BJ (cell line): ENCODE measurements at places on chromosomes 1 and 21. TPM values are rescaled to one million over a fixed set of nuclear protein-coding genes. Genes with fewer than 3 reads are reported as not detected.

- no peak for DNase-seq
Observed at GRCh38 chr1:52604063-52604770, 2.0 kb downstream of the GPX7 start.

DNA sequence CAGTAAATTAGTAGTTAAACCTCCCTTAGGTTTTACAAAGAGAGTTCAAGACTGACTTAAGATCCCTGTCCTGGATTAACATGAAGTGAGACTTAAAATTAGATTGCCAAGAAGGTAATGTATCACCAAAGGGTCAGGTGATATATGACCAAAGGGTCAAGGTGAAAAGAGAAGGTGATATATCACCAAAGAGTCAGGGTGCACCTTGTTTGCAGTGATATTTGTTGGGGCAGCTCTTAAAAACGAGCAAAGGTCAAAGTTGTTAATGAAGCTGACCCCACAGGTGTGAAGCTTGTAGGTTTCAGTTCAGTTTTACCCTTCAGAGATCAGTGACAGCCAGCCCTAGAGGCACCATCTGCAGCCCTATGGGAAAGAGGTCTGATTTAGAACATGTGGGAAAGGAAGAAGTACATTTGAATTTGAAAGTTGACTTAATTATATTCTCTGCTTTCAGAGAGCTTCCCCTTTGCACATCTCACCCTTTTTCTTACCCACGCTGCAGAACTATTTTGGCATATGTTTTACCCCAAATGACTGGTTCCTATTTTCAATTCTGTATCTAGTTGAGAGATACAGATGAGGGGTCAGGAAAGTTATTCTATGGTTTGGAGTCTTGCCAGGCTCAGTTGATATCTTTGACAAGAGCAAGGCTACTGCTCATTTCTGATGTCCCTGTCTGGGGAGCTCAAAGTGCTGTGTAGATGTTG lies 170.8 kb downstream of the S1PR1 start:
- DNase-seq: no peak

DNA sequence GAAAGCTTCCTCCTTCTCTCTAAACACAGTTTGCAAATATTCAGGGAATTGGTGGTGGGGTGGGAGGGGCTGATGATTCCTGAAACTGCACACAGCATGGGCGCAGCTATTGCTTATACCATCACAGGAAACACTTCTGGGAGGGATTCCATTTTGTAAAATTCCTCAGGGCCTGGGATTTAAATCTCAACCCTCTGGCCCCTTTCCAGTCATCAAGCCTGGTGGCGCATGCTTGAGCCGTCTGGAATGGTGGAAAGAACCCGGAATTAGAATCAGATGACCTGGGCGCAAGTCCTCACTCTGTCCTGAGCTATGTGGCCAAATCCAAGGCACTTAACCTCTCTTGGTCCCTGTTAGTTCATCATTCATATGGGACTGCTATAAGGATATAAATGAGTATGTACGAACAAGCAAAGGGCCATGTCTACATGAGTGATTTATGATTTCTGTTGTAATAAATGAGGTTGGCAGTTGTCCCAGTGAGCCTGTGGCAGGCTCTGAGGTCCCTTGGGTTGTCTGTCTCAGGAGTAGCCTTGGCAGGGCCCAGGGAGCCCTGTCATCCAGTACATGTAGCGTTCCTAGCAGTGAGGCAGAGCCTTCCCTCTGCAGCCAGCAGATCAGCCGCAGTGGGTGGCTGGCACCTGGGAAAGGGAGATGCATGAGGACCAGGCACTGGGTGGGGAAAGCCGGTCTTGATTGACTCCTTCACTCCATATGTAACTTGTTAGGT lies 72.0 kb downstream of the MAN1C1 start:
- no peak for DNase-seq

The ERG gene
- not detected in 2 replicates for polyA plus RNA-seq

The PROK1 gene
- polyA plus RNA-seq: not detected in 2 replicates

DNA sequence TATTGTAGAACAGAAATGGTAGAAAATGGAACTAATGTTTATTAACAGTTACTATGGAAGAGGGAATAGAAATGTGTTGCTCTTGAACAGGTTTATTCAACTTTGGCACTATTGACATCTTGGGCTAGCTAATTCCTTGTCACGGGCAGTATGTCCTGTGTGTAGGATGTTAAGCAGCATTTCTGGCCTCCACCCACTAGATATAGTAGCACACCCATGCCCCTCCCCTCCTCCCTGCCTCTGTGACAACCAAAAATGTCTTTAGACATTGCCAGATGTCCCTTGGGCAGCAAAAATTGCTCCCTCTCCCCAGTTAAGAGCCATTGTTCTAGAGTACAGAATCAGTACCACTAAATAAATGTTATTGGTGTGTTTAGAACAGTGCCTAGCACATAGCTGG lies 91.4 kb upstream of the TPTE start:
- DNase-seq: no peak

The UBASH3A gene
- polyA plus RNA-seq: not detected in 2 replicates

GRCh38 chr21:42644223-42645208 lies 8.9 kb upstream of the PDE9A start:
- no peak for DNase-seq

GRCh38 chr1:9374748-9375341 lies 82.2 kb downstream of the SPSB1 start:
- no peak for DNase-seq

DNA sequence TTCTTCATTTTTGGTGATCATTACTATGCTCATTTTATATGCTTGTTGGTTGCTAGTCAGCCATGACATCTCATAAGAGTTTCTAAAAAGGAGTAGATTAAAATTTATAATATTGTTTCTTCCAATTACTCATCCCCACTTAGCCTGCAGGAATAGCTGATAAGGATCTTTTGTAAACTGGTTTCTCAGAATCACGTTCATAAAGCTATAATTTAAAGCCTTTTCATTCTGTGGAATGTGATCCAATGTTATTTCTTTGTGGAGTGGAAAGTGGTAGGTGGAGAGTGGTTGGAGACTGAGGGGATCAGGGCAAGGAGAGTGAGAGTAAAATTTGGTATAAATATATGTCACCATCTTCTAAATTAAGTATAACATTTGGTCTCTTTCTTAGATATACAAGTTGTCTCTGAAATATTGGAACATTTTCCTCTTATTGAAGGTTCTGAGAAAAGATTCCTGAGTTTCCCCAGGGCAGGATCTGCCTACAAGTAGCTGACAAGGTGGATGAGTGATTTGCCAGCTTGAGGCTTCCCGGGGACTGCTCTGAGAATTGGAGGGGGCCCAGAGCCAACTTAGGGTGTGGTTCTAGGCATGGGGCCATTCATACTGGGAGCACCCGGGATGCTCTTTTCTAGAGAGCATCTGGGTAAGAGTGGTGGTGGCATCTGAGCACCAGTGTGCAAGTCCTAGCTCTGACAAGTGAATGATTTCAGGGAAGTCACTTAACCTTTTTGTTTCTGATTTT lies 116.4 kb downstream of the TBX19 start:
- DNase-seq: no peak

DNA sequence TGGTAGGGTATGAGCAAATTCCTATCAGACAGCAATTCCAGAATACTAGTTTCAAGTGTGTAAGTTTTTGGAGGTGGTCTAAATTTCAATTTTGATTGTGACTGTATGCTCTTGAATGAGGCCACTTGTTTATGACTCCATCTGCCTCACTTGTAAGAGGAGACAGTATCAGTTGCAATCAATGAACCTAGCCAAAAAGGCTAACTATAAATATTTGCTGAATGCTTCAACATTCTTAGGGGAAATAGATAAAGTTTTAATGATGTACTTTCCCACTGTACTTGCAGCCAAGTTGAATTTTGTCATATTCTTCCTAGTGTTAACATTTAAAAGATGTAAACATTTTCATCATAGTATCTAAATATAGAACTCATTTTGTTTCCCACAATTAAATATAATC lies 32.1 kb upstream of the RWDD3 start:
- DNase-seq: no peak

GRCh38 chr1:38730511-38731397 lies 128.8 kb downstream of the RRAGC start:
- DNase-seq: no peak

DNA sequence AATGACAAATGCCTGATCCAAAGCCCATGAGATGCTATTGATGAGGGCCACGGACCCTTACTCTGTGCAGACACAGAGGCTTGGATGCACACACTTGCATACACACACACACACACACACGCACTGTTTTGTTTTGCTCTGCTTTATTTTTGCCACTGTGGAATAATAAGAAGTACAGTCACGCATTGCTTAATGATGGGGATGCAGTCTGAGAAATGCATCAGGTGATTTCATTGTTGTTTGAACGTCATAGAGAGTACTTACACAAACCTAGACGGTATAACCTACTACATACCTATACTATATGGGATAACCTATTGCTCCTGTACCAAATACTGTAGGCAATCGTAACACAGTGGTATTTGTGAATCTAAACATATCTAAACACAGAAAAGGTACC lies 104.4 kb downstream of the RHOU start:
- DNase-seq: no peak

GRCh38 chr21:31395268-31395667 lies 51.2 kb upstream of the TIAM1 start:
- DNase-seq: no peak

- no peak for DNase-seq
Observed at GRCh38 chr1:211490821-211491415, 1.0 kb downstream of the RD3 start.

DNA sequence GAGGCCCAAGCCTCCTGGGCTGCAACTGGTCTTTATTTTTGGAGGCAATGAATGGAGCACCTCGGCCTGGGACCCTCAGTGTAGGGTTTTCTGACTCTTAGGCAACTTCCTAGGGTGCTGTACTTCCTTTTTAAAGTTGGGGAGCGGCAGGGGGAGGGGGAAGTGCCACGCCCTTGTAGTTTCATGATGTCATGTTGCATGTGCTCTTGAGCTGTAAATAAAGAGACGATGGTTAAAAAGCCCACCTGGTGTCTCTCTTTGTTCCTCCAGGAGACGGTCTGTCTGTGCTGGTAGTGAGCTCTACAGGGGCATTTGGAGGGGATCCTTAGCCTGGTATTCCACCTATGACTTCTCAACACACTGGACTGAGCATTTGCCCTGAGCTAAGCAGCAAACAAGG lies 10.3 kb upstream of the AGTRAP start:
- no peak for DNase-seq

DNA sequence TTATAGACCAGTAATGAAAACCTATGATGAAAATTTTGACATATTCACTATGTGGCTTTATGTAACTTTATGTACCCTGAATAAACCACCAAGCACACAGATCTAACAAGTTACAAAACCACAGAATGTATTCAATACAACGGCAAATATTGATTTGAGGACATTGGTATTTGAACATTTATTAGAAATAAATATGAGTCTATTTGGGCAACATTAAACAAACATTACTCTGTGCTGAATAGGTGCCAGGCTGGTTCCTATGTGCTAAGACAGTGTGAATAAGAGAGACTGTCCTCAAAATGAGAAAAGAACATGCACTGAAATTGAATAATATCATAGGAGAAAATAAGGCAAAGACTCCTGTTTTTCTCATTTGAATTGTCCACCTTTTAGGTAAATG lies 1341.2 kb downstream of the PLA2G4A start:
- no peak for DNase-seq

- no peak for DNase-seq
Observed at GRCh38 chr1:213448776-213449175, 397.7 kb downstream of the RPS6KC1 start.

DNA sequence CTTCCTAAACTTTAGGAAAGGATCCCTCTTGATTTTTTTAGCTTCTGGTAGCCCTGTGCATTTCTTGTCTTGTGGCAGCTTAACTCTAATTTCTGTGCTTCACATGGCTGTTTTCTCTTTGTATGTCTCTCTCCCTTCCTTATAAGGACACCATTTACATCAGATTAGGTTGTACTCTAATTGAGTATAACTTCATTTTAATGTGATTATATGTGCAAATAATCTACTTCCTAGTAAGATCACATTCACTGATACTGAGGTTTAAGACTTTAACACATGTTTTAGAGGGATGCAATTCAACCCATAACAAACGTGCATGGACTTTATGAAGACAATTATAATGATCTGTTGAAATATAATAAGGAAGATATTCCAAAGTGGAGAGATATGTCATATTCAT lies 46.7 kb downstream of the RGS4 start:
- no peak for DNase-seq

DNA sequence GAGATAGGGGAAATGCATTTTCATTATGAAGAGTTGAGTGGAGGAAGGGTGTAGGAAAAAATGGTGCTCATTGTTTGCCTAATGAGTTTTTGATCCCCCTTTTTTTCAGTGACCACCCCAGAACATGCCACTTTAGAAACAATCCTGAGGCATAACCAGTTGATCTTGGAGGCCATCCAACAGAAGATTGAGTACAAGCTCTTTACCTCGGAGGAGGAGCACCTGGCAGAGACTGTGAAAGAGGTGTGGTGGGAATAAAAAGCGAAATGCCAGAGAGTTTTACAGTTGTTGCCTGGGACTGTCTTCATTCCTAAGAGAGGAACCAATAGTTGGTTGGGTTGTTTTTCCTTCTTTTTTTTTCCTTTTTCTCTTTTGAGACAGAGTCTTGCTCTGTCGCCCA lies 54.3 kb upstream of the EPHA8 start:
- no peak for DNase-seq

DNA sequence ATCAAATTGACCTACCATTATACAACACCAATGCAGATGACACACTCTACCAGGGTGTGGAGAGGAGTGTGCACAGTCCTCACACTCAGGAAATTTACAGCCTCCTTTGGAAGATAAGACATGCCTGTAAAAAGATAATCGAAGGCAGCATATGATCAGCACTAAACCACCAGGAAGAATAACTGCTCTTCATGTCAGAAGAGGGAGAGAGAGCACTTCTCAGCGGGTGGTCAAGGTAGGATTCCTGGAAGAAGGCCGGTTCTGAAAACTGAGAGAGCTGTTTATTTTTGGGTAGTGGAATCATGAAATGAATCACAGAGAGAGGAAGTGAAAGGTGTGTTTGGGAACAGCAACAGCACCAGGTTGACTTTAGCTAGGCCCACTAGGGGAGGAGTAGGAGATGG lies 14.0 kb upstream of the ZNF697 start:
- no peak for DNase-seq

DNA sequence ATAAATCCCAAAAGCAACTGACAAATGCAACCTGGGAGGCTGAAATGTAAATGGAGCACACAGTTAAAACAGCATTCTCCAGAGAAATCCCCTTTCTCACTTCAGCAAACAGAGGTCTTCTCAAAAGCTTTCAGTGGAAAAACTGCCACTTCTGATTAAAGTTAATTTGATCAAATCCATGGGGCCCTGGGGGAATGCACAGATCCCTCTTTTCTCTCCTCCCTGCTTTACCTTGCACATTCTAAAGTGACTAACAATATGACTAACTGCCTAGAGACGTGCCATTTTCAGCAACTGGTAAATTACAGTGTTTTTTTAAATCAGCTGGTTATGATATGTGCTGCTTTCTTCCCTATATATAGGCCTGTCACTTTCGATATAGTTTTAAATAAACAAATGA lies 142.5 kb downstream of the RERE start:
- DNase-seq: no peak
